ENCODE measurements at places on chromosomes 12 and 14.

- no peak overlapping the region for H3K27ac ChIP-seq
- peak overlapping the region; percentile 24 for H3K4me3 ChIP-seq
- no peaks in the 10 kb centered on the region for H3K36me3 ChIP-seq
These were observed 396.1 kb downstream of the NRXN3 start for GRCh38 chr14:78566026-78566858.

GRCh38 chr12:121628037-121628436 is 1.7 kb downstream of the ORAI1 start:
- H3K36me3 ChIP-seq, result no peaks in the 10 kb centered on the region
- H3K27ac ChIP-seq, result peak overlapping the region; percentile 79
- peaks cover 3% of the 10 kb centered on the region for H3K4me1 ChIP-seq
- DNase-seq, result no peak

DNA sequence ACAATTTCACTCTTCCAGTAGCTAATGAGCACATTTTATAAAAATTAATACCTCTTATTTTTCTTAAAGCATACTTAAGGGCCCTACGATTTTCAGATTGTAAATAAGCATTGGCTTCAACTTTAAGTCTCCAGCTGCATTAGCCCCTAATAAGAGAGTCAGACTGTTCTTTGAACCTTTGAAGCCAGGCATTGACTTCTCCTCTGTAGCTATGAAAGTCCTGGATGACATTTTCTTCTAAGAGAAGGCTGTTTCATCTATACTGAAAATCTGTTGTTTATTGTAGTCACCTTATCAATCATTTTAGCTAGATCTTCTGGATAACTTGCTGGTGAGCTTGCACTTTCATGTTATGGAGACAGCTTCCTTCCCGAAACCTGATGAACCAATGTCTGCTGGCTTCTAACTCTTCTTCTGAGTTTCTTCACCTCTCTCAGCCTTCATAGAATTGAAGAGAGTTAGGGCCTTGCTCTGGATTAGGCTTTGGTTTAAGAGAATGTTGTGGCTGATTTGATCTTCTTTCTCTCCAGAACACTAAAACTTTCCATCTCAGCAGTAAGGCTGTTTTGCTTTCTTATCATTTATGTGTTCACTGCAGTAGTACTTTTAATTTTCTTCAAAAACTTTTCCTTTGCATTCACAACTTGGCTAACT is 377.1 kb upstream of the RGS6 start:
- H3K27me3 ChIP-seq, result no peaks in the 10 kb centered on the region
- H3K27ac ChIP-seq, result no peak overlapping the region
- no peaks in the 10 kb centered on the region for H3K4me1 ChIP-seq
- no peak overlapping the region for H3K4me3 ChIP-seq
- no peaks in the 10 kb centered on the region for H3K36me3 ChIP-seq

DNA sequence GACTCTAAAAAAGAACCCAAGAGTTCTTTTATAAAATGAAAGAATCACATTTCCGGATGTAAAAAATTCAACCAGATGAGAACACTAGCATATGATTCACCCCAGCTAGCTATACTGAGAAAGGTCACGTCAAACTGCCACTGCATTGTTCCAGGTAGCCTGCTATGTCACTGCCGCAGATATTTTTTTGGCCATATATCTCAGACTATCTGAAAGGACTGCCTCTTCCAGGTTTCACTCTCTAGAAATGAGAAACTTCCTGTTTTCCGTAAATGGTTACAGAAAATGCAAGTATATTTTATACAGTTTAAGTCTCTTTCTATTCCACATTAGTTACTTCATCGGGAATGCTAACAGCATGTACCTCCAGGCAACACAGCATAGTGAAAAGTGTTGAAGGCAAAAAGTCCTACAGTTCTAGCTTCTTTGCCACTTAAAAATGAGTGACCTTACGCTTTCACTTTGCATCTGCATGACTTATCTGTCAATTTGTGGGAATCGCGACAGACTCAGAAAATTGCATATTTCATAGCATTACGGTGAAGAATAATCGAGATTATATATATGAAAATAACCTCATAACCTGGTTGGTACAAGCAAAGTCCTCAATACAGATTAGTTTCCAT is 105.2 kb downstream of the MED13L start:
- H3K4me3 ChIP-seq, result no peak overlapping the region
- no peaks in the 10 kb centered on the region for H3K36me3 ChIP-seq
- no peak for DNase-seq
- H3K27ac ChIP-seq, result no peak overlapping the region
- H3K4me1 ChIP-seq, result peaks cover 5% of the 10 kb centered on the region

GRCh38 chr14:76022991-76023390 is 37.4 kb downstream of the IFT43 start:
- no peaks in the 10 kb centered on the region for H3K36me3 ChIP-seq
- no peaks in the 10 kb centered on the region for H3K27me3 ChIP-seq
- no peak overlapping the region for H3K27ac ChIP-seq
- H3K4me3 ChIP-seq, result no peak overlapping the region
- no peak for DNase-seq

- H3K4me1 ChIP-seq, result no peaks in the 10 kb centered on the region
- H3K27me3 ChIP-seq, result no peaks in the 10 kb centered on the region
- no peak overlapping the region for H3K27ac ChIP-seq
- H3K4me3 ChIP-seq, result no peak overlapping the region
These were observed 82.7 kb downstream of the KTN1 start for GRCh38 chr14:55662752-55663151.

DNA sequence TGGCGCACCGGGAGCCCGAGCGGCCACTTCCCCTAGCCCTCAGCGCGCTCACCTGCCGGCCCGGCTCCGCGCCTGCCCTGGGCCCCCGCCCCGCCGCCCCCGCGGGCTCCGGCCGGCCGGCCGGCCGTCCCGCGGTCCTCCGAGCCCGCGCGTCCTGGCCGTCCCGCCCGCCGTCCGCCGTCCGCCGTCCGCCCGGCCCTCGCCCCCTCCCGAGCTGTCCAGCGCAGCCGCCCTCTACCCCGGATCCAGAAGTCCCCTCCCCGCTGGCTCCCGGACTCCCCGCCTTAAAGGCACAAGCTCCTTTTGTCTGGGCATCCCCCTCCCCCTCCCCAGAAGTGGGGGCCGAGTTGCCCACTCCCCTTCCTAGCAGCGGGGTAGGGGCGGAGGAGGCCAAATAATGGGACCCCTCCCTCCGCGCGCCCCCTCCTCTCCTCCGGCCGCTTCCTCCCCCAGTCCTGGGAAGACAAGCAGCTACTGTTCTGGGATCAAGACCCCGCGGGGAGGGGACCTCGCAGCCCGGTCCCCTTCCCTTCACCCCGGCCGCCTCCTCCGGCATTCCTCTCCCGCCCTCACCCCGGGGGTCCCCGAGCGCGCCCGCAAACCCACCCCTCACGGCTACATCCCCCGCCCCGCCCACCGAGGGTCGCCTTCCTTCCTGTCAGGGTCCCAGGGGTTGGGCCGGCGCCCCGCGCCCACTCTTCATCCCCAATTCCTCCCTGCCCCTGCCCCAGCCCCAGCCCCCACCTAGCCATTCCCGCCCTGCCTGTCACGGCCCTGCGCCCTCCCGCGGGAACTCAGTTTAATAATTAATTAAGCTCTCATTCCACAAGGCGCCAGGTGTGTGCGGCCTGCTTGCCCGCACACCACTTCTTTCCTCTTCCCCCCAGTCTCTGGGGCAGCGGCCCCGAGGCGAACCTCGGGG is at the start of gene ADCY6:
Gene ADCY6 (minus strand): TSS at position 236 of the 922 bp plus-strand sequence. CDS start 5,655 bp downstream, outside the sequence.
- DNase-seq, result peak; percentile 56
- H3K27ac ChIP-seq, result peak within 1 kb of the TSS; percentile 98
- peaks cover 12% of the 10 kb centered on the region for H3K4me1 ChIP-seq
- H3K36me3 ChIP-seq, result no peaks in the 10 kb centered on the region

DNA sequence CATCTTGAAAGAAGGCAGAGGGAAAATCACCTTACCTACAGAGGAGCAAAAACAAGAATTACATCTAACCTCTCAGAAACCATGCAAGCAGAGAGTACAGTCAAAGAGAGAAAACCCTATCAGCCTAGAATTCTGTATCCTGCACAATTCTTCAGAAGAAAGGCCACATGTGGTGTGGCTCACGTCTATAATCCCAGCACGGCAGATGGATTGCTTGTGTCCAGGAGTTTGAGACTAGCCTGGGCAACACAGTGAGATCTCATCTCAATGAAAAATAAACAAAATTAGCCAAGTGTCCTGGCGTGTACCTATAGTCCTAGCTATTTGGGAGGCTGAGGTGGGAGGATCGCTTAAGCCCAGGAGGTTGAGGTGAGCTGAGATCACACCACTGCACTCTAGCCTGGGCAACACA is 48.2 kb downstream of the ATF7 start:
- no peaks in the 10 kb centered on the region for H3K36me3 ChIP-seq
- no peaks in the 10 kb centered on the region for H3K27me3 ChIP-seq
- no peak overlapping the region for H3K27ac ChIP-seq
- no peaks in the 10 kb centered on the region for H3K4me1 ChIP-seq
- no peak for DNase-seq

DNA sequence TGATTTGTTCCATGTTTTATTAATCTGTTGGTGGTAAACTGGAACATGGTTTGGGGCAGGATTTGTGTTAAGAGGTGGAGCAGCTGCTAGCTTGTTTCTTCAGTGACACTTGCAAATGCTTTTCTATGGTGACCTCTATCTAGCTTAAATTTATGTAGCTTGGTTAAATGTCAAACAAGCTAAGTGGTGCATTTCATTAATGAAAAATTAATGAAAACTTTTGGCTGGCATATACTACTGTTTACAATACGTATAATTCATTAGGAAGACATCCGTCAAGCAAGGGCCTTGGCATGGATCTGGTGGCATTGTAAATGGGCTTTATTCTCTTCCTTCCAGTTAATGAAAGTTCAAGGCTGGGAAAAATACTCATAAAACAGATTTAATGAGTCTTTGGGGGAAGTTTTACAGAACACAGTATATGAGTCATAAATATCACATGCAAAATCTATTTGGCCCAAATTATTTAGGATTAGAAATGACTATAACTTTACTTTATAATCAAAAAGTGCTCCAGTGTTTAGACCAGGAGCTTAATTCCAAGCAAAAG is 807.7 kb upstream of the SEL1L start:
- H3K4me1 ChIP-seq, result no peaks in the 10 kb centered on the region
- H3K36me3 ChIP-seq, result no peaks in the 10 kb centered on the region
- no peak for DNase-seq
- H3K4me3 ChIP-seq, result no peak overlapping the region
- H3K27ac ChIP-seq, result no peak overlapping the region

DNA sequence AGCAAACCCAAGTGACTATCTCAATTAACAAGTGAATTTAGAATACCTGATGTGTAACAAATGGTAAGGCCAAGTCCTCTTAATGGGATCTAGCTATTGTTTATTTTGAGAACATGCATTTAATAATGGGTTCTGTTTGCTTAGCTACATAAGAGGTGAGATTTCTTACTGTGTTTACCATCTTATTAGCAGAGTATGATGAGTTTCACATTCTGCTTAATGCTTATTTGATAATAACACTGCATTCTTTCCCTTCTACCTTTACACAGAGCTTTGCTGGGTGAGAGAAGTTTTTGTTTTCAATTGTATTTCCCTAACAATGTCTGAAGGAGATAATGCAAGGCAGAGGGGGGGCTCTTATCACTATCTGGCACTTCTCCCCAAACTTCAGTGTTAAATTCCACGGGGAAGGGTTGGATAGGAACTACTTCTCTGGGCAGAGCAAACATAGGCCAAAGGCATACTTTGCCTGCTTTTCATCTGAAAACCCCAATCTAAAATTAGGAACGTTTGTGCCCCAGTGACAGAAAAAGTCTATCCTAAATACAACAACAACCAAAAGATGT is 129.0 kb upstream of the ATXN7L3B start:
- no peak overlapping the region for H3K4me3 ChIP-seq
- no peak for DNase-seq
- no peaks in the 10 kb centered on the region for H3K27me3 ChIP-seq
- no peaks in the 10 kb centered on the region for H3K4me1 ChIP-seq

- no peak overlapping the region for H3K4me3 ChIP-seq
- no peaks in the 10 kb centered on the region for H3K4me1 ChIP-seq
- H3K27ac ChIP-seq, result peak overlapping the region; percentile 27
These were observed 83.9 kb downstream of the STXBP6 start for GRCh38 chr14:24965934-24966578.

DNA sequence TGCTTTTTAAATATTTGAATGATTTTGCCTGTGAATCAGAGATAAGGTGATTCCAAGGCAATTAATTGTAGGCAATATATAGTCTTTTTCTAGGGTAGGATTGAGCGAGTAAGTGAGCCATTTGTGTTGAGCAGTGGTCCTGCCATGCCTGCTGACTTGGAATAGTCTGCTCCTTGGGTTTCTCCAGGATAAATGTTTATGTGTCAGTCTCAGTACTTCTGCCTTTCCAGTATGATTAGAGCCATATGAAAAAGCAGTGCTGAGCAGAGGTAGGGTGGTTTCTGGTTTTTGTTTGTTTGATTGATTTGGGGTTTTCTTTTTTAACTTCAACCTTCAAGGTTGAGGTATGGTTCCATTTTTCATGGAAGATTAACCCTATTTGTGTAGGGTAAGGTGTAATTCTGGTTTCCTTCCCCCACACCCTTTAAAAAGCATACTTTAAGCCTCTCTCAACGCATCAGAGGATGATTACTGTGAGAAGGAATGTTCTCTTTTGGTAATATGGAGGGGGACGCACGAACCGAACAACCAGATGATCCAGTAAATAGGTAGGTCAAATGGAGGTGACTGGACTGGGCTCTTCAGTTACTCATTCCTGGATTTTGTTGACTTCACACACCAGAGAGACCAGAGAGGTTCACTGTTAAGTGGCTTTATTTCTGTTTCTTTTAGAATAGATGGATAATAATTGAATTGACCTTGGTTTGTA is 22.7 kb downstream of the FRMD6 start:
- H3K36me3 ChIP-seq, result no peaks in the 10 kb centered on the region
- H3K27ac ChIP-seq, result peak overlapping the region; percentile 74
- no peaks in the 10 kb centered on the region for H3K27me3 ChIP-seq
- no peak overlapping the region for H3K4me3 ChIP-seq
- DNase-seq, result no peak

GRCh38 chr12:90393089-90393488 is 561.9 kb downstream of the CCER1 start:
- H3K27ac ChIP-seq, result no peak overlapping the region
- H3K27me3 ChIP-seq, result no peaks in the 10 kb centered on the region
- DNase-seq, result no peak
- no peaks in the 10 kb centered on the region for H3K36me3 ChIP-seq
- no peaks in the 10 kb centered on the region for H3K4me1 ChIP-seq

GRCh38 chr12:76236640-76237039 is 111.6 kb downstream of the BBS10 start:
- no peaks in the 10 kb centered on the region for H3K27me3 ChIP-seq
- H3K27ac ChIP-seq, result no peak overlapping the region

DNA sequence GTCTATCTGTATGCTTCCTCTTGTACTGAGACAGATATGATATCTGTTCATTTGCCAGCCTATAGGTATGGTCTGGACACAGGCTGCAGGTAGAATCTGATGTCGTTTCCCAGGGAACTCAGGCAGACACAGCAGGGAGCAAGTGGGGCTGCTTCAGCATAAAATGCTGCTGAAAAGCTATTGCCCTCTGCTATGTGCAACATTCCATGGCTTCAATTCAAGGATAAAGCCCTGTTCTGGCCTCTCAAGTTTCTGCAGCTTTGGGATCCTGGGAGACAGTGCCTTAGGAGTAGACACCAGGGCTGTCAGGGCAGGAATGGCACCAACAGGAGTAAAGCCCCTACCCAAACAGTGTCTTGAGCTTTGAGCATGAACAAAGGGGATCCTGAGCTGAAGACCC is 173.5 kb downstream of the SLC41A2 start:
- H3K36me3 ChIP-seq, result no peaks in the 10 kb centered on the region
- H3K4me1 ChIP-seq, result no peaks in the 10 kb centered on the region
- H3K27me3 ChIP-seq, result no peaks in the 10 kb centered on the region
- H3K27ac ChIP-seq, result no peak overlapping the region
- no peak overlapping the region for H3K4me3 ChIP-seq
- DNase-seq, result no peak

GRCh38 chr12:1690578-1691122 is at the start of gene ADIPOR2:
Gene ADIPOR2 (plus strand): TSS chr12:1691070. CDS start chr12:1754344, 63,274 bp downstream.
- DNase-seq, result peak; percentile 93
- peak within 1 kb of the TSS; percentile 93 for H3K27ac ChIP-seq
- H3K36me3 ChIP-seq, result no peaks in the 10 kb centered on the region

All from breast epithelium (tissue), 4 donors.